ENCODE measurements at places on chromosomes 6 and 20.

- no peak for DNase-seq
These were observed 138.4 kb downstream of the ELOVL4 start for GRCh38 chr6:79808921-79809320.

- DNase-seq: no peak
These were observed 167.5 kb downstream of the GPX5 start for GRCh38 chr6:28693033-28693750.

- no peak for DNase-seq
These were observed 85.1 kb downstream of the STMND1 start for GRCh38 chr6:17186925-17187324.

- no peak for DNase-seq
These were observed 60.6 kb downstream of the BTBD9 start for GRCh38 chr6:38579010-38579628.

GRCh38 chr6:33082702-33083101 lies 6.9 kb downstream of the HLA-DPB1 start:
- no peak for DNase-seq

DNA sequence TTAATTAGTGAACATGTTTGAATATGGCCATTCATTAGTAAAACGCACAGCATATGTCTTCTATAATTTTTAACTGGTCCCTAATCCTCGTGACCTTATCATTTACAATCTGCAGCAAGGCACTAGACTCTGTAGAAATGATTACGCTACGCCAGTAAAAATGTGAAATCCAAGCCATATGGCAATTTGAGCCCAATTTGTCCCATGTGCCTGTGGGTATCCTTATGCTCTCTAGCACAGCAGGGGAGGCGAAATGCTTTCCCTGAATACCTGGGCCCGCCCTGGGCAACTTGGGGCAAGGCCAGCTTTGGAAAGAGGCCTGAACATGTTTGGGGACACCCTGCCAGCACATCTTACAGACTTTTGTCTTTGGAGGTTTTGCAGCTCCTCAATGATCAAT lies 122.7 kb upstream of the AGPAT4 start:
- no peak for DNase-seq

DNA sequence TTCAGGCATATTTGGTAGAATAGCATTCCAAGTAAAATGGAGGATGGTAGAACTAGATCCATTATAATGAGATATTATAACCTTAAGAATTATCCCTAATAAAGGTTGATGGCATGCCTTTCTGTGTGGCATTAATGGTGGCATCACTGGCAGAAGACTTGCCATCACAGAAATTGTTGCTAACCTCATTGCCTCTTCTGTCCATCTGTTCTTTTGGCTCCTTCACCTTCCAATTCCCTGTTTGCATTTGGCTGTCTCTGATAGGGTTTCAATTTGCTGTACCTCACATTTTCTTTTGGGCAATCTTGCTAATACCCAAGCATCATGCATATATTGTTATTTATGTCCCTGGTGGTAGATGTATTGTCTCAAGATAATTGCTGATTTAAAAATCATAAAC lies 98.9 kb downstream of the SMPDL3A start:
- DNase-seq: no peak

- DNase-seq: no peak
These were observed 144.1 kb upstream of the PTCHD4 start for GRCh38 chr6:48255094-48255493.

DNA sequence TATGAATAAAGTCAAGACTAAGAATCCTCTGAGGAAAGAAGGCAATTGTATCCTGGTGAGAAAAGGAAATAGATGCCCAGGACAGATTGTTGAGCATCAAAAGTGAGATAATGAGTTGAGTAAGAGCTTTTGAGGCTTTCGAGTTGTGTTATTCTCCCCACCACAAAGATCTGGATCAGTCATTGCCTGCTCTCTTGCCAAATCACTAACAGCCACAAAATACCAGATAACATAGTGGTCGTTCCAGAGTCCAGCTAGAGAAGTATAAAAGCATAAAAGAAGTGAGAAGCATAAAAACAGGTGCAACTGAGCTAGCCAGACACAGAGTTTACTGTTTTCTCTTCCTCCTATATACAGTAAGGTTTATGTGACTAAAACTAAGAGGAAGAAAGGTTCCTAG lies 4.9 kb downstream of the SPINT4 start:
- DNase-seq: no peak

- DNase-seq: no peak
These were observed at the start of gene HLA-DOA for GRCh38 chr6:33008944-33009861. TSS of gene HLA-DOA (minus strand) at chr6:33009591.

DNA sequence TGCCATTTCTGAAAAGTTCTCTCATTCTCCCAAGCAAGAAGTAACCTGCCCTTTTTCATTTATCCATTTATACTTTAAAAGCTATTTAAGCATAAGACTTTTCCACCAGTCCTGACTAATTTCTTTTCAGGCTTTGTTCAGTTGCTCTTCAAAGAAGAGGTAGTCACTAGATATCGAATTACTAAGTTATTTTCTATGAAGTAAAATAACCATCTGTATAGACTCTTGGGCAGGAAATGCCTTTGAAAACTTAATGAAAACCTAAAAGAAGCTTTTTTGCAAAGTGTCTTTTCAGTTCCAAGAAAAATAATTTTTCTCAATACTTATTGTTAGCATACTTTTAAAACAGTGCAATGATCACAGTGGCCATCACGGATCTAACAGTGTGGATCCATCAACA lies 31.3 kb upstream of the LAMP5 start:
- DNase-seq: no peak

DNA sequence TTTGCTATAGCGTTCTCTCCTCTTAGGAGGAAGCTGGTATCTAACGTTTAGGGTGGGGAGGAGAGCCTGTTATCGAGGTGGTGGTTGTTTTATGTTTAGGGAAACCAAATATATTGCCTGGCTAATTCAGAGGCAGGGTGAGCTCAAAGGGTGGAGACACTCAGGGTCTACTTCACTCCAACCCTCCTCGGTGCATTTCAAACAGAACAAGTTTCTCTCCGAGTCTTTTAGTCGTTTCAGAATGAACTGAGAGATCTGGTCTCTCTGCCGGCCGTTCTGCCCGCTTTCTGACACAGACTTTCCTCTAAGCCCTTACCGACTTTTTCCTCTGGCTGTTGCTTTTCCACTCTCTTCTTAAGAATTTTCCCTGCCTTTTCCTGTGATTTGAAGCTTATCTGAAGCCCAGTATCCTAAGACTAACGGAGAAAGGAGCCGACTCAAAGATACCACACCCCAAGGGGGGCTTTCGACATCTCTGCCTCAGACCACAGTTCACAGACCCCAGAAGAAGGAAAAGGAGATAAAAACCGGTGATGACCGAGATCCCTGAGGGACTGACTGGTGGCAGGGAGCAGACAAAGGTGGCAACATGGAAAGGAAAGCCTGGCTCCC lies 865 bp downstream of the STK38 start:
- DNase-seq: peak; percentile 26
